ENCODE measurements at places on chromosomes 7 and 10.

GRCh38 chr7:2461268-2462026 is 14.8 kb downstream of the GRIFIN start:
- no peak for DNase-seq

DNA sequence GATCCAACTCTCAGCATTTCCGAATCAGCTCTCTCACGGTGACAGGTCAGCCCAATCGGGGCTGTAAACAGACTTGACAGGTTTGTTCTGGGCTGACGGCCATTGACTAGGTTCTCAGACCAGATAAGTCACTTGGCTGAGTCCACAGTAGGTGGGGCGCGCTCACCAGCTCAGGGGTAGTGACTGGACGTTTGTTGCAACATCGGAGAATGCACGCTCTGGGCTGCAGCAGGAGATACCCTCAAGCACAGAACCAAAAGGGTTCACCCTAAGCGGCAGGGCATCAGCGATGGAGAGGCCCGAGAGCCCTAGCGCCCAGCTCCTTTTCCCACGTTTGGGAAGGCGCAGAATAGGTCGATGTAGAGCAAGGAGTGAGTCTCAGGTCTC is 1.8 kb downstream of the KLLN start:
- peak; percentile 51 for DNase-seq

GRCh38 chr10:17655009-17655408 is 11.1 kb downstream of the STAM start:
- DNase-seq = no peak

- DNase-seq = no peak
These were observed 165.8 kb upstream of the PRSS1 start for GRCh38 chr7:142583446-142583845.

DNA sequence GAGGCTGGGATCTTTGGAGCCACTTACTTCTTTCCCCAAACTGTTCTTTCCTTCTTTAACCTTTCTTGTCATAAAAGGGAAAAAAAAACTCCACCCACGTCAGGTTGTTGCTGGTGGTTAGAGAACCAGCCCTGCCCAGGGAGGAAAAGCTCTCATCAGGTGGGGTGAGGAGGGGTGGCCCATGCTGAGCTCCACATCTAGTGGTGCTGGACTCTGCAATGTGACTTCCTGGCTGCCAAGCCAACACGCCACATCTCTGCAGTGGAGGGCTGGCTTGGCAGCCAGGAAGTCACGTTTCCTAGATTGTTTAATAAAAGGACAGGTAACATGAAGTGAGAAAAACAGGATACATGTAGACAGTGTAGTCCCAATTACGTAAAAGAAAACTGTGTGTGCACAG is 37.4 kb downstream of the WIPF3 start:
- DNase-seq = no peak

GRCh38 chr7:30950197-30950596 is 13.6 kb upstream of the GHRHR start:
- no peak for DNase-seq

DNA sequence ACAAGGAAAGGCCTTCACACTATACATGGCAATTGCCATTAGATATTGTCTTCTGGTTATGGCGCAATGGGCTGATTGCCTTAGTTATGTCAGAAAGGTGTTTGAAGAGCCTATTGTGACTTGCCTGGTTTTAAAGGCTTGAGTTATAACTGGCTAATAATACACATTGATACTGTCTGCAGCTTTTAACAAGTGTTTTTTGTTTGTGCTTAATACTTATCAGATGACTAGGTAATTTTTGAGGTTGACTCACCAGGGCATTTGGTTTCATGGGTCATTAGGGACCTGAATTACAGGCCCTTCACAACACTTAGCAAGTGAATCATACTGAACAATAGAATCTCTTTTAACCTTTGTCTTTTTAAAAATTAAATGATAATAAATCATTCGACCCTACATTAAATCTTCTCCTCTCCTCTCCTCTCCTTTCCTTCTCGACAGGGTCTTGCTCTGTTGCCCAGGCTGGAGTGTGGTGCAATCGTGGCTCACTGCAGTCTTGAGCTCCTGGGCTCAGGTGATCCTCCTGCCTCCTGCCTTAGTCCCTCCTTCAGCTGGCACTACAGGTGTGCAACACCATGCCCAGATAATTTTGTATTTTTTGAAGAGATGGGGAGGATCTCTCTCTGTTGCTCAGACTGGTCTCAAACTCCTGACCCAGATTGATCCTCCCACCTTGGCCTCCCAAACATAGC is 196.3 kb downstream of the JCAD start:
- no peak for DNase-seq

- no peak for DNase-seq
These were observed 58.3 kb upstream of the CALD1 start for GRCh38 chr7:134721171-134721570.

GRCh38 chr7:114715907-114716306 is 206.0 kb upstream of the MDFIC start:
- DNase-seq = no peak

DNA sequence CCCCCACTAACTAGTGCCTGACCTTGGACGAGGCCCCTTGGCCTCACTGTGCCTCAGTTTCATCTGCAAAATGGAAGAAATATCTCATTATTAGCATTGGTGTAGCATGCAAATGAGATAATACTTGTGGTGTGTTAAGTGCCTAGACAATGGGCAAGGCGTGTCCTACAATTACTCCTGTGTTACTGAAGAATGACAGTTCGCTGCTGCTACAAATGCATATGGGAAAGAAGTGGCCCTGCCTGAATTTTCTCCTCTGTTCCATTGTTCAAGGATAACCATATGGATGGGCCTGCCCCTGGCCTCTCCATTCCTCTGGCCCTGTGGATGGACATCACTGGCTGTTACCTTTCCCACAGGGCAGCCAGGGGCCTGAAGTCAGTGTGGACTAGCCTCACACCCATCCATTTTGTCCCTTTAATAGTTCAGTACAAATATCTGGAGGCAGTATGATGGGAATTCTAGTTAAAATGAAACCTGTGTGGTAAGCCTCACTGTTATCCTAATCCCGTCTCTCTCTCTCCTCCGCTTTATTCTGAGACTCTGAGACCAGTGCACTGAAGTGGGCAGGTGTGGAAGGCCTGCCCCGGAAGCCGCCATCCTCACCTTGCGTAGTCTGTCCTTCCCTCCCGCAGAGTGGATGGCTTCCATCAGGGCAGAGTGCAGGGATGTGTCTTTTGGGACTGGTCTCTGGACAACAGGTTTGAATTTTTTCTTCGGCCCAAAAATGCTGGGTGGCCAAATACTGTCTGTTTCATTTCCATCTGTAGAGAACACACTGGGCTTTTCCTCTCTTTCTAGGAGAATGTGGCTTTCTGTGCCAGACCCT is 244.6 kb upstream of the GRB10 start:
- no peak for DNase-seq

DNA sequence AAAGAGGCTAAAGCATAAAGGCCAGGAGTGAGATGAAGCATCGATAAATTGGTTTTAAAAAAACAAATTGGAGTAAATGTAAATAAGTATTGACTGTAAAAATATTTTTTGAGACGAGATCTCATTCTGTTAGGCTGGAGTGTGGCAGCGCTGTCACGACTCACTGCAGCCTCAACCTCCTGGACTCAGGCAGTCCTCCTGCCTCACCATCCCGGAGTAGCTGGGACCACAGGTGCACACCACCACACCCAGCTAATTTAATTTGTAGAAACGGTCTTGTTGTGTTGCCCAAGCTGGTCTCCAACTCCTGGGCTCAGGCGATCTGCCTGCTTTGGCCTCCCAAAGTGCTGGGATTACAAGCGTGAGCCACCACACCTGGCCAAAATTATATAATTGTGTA is 17.8 kb downstream of the HNRNPA2B1 start:
- DNase-seq = no peak

DNA sequence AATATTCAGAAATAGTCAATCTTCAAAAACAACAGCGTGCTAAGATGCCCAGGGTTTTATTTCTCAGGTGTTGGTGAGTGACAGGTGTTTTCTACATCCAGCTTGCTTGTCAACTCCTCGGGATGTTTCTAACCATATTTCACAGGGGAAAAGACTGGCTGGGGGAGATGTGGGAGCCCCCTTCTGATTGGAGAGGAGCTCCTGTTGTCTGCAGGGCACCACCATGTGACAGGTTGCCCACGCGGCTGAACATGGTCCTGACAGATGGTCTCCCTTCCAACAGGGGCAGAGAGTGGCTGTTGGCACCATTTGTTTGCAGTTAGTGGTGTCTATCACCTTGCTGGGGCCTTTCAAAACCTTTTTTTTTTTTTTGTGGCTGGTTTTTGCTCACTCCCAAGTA is 16.5 kb upstream of the GPR26 start:
- no peak for DNase-seq

GRCh38 chr7:36775676-36776075 is 51.4 kb upstream of the AOAH start:
- no peak for DNase-seq

DNA sequence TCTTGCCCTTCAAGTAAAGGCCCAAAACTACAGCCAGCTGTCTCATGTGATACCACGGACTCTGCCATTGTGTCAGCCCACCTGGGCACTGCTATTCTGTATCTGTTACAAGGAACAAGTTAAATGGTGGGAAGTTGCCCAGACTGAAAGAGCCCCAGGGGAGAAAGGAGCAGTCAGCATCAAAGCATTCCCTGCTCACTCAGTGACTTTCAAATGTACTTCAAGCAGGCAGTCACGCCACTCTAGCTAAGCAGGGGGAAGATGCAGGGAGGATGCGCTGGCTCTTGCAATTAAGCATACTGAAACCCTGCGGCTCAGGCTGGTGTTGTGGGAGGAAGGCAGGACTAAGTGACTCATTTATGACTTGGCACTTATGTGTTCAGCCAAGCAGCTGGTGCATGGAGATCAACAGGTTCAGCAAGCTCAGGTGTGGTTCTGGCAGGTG is 1249.6 kb downstream of the TYW1 start:
- DNase-seq = no peak

- no peak for DNase-seq
These were observed 46.2 kb downstream of the CAV1 start for GRCh38 chr7:116571037-116571436.

DNA sequence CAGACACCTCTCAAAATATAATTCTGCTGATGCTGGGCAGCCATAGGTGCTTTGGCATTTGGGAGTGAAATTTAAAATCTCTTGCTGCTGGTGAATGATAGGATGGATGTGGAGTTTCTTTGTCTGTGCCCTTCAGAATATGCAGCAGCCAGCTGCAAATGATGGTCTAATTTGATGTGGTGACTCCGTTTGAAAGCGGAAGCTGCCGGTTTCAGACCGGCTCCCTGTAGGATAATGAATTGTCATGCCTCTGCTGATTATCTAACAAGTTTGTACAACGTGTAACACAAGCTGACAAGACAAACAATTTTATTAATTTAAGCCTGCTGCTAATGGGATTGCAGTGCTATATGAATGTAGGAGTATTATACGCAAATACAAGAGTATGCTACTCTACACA is 103.5 kb downstream of the SND1 start:
- DNase-seq = no peak

GRCh38 chr10:49112098-49112497 is 3.2 kb downstream of the VSTM4 start:
- no peak for DNase-seq

DNA sequence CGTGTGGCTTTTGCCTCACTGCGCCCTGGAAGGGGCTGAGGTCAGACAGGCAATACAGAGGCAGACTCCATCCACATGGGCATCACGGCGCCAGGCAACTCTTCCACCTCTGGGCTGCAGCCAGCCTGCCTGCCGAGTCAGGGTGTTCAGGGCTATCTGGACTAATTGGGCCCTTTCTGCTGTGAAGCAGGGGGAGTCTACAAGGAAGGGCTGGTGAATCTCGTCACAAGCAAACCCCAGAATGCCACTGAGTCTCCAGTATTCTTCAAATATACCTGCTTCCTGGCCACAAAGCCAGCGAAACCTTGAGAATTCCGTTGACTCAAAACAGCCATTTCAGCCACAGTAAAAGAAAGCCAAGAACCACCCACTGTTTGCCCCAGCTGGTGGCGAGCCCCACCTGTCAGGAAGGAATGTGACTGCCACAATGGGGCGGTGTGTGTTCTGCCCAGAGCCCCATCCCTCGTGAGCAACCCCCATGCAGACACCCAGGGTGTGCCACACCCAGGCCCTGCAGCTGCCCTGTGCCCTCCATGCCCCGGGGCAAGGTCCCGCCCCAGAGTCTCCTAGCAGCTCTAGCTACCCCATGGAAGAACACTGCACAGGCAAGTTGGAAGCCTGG is 117.3 kb downstream of the FAM53B start:
- DNase-seq = no peak

- peak; percentile 12 for DNase-seq
These were observed 707 bp upstream of the C1GALT1 start for GRCh38 chr7:7181519-7182155.

- no peak for DNase-seq
These were observed 799.9 kb downstream of the TNS3 start for GRCh38 chr7:46781901-46782439.

- no peak for DNase-seq
These were observed 15.9 kb upstream of the KCNIP2 start for GRCh38 chr10:101859530-101859929.

- DNase-seq = no peak
These were observed 143.6 kb downstream of the AGMO start for GRCh38 chr7:15418264-15418663.

GRCh38 chr7:8064828-8065227 is 96.2 kb downstream of the GLCCI1 start:
- DNase-seq = no peak

DNA sequence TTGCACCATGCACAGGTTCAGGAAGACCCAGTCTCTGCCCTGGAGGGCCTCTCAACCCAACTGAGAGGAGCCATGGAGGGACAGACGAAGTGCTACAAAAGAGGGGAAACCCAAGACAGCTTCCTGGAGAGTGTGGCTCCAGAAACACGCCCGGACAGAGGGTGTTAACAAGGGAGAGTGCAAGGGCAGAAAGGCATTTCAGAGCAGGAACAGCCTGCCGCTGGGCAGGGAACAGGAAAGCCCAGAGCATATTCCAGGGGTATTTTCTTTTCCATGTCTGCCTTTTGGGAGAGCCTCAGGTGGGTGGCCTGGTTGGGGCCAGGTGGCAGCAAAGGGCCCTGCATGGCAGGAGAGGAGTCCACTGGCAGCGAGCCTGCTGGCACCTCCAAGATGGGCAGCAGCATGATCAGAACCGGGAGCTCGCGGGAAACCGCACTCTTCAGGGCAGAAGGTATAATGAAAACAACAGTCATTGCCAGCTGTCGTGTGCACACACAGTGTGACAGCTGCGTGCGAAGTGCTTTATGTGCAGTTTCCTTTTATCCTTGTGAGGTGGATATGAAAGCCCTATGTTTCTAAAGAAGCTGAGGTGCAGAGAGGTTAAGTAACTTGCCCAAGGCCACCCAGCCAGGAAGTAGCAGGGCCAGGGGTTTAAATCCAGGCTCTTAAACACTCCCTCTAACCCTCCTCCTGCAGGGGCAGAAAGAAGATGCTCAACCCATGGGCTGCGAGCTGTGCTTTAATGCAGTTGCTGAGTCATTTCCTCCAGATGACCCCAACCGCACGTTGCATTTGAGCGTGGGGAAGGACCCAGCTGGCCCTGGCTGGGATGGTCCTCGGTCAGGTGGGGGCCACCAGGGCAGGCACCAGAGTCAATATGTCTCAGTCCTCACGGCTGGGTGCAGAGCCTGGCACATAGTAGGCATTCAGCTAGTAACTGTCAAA is 128.6 kb downstream of the OAT start:
- DNase-seq = no peak

DNA sequence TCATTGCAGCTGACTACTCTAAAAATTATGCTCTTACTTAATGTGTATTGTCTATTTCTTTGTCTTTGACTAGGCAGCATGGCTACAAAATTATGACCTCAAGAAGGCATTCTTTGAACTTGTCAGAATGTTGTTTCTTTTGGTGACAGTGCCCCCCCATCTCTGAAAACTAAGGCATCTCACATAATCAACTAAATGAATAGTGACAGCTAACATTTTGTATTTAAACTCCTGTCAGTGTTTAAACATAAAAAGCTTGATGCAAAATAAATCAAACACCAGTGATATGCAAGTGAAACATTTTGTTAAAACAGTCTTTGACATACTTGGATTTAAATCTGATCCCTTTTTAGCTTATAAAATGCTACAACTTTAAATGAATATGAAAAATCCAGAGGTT is 233.5 kb downstream of the FOXP2 start:
- DNase-seq = no peak

Data from NK-92 treated with Interleukin-12 subunit alpha and Interleukin-12 subunit beta, amount 100 ng/mL, for 24 hours (cell line).